ENCODE measurements at places on chromosomes 13 and 19. TPM values are rescaled to one million over a fixed set of nuclear protein-coding genes. Genes with fewer than 3 reads are reported as not detected.

Gene TEKTIP1
- not detected for total RNA-seq

Gene C1QTNF9B
- 0.28 TPM for total RNA-seq

Gene PCDH9
- total RNA-seq, result 3.6 TPM

Gene SPC24
- 14.8 TPM for total RNA-seq

Gene TTYH1
- total RNA-seq, result not detected

Gene POSTN
- total RNA-seq, result 396 TPM

Gene LYPD5
- 0.14 TPM for total RNA-seq

Measured in smooth muscle cell of bladder (primary cell).